ENCODE measurements at places on chromosomes 5 and 9. TPM values are rescaled to one million over a fixed set of nuclear protein-coding genes. Genes with fewer than 3 reads are reported as not detected.

DNA sequence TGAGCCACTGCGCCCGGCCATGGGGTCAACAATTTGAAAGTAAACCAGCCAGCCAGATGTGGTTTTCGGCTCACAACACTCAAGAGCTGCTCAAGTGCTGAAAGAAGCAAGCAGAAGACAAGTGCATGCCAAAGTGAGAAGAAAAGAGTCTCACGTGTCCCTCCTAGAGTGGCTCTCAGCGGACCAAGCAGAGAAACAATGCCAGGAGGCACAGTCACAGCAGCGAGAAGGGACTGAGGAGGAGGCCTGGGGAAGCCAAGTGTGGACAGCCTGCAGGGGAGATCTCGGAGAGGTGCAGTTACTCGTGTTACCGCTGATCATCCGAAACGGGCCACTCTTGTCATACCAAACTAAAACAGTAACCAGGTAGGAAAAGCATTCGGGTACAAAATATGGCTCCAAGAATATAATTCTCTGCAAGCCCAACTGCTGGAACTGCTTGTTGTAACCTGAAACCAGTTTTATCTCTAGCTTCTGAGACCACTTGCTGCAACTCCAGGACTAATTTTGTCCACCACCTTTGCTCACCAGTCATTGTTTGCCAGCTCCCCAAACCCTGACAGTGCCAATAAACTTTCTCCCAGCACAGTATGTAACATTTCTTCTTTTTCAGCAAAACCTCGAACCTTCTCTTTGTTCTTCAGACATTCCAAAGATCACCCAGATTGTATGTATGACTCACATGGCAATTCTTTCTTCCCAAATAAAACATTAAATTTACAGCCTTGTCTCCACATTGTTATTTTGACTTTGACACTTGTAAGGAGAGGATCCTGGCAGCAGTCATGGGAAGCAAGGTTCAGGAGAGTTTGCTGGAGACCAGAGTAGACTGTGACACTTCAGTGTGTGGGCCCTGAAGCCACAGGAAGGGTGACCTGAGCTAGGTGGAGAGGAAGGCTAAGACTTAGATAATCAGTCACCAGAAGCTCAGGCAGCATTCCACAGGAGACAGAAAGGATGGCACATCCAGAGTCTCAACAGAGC is 6.3 kb downstream of the SLC35D2 start:
- peaks cover 27% of the 10 kb centered on the region for H3K4me1 ChIP-seq
- peak; percentile 77 for DNase-seq
- no peaks in the 10 kb centered on the region for H3K27me3 ChIP-seq
- H3K36me3 ChIP-seq = no peaks in the 10 kb centered on the region
- H3K27ac ChIP-seq = peak overlapping the region; percentile 74

DNA sequence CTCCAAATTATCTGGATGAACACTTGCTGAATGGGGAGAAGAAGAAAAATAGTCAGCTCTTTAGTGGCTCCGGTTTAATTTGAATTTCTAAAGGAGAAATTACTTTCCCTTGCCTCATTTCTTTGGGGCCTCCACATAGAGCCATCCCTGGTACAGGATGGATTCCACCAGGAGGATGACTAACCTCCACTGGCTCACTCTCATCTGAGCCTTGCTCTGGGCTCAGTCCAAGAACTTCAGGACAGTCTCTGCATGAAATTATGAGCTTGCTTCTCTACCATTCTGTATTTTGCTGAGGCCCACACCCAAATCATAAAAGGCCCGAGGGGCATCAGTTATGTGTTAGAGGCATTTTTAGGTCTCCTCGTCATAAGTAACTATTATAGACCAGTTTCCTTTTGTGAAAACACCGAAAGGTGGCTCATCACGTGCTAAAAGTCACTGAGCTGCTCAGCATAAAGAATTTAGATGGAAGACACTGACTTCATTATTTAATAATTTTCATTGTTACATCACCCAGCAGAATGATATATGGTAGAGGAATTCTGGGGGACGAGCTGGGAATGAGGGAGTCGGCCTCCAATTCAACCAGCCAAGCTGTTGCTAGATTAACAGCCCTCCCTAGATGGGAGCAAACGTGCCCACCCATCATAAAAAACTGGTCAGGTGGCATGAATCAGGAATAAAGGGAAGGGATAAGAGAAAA is 222.1 kb downstream of the TARS1 start:
- no peaks in the 10 kb centered on the region for H3K27me3 ChIP-seq
- H3K27ac ChIP-seq = no peak overlapping the region
- no peaks in the 10 kb centered on the region for H3K4me1 ChIP-seq

The KCNT1 gene
- 0.25 TPM for polyA plus RNA-seq

DNA sequence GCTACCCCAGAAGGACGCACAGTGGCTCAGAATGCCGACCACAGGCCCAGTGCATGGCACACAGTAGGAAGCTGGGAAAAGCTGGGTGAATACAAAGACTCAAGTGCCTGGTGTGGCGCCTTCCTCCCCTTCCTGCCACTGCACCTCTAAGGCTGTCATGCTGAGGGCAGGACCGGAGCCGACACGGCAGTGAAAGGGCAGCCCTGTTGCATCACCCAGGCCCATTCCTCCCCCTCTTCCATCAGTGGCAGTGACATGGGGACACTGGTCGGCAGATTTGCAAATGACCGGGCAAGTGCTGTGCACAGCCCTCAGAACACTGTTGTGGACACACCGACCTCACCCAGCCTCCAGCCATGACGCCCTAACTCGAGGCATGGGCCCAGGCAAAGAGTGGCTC is 84.0 kb downstream of the STK10 start:
- no peak overlapping the region for H3K27ac ChIP-seq
- DNase-seq = no peak
- H3K27me3 ChIP-seq = no peaks in the 10 kb centered on the region
- H3K4me3 ChIP-seq = no peak overlapping the region
- H3K36me3 ChIP-seq = peaks cover 10% of the 10 kb centered on the region
- peaks cover 5% of the 10 kb centered on the region for H3K4me1 ChIP-seq

The GALNT12 gene
- 45.6 TPM for polyA plus RNA-seq

GRCh38 chr5:73019766-73020165 is 63.9 kb downstream of the FCHO2 start:
- H3K4me1 ChIP-seq = no peaks in the 10 kb centered on the region
- H3K36me3 ChIP-seq = peaks cover 22% of the 10 kb centered on the region
- no peak overlapping the region for H3K4me3 ChIP-seq
- no peaks in the 10 kb centered on the region for H3K27me3 ChIP-seq
- no peak for DNase-seq

DNA sequence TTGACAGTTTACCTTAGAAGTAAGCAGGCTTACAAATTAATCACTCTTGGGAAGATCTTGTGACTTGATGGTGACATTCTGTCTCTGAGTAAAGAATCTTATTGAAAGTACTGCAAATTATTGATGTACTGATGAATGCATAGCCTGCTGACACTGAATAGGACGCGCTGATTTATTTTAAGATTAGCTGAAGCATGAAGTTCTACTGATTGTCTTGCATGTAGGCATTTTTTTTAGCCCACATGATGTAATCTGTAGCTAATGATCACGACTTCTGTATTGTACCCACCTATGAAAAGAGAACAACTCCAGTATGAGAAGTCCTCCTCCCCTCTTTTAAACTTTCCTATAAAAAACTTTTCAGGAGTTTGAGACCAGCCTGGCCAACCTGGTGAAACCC is 28.3 kb upstream of the SPIN1 start:
- no peak overlapping the region for H3K27ac ChIP-seq
- DNase-seq = no peak
- H3K27me3 ChIP-seq = no peaks in the 10 kb centered on the region

- H3K27me3 ChIP-seq = peaks cover 2% of the 10 kb centered on the region
- H3K27ac ChIP-seq = no peak overlapping the region
- no peak overlapping the region for H3K4me3 ChIP-seq
- DNase-seq = no peak
Measured at GRCh38 chr9:136875155-136875554, 9.0 kb upstream of the EDF1 start.

DNA sequence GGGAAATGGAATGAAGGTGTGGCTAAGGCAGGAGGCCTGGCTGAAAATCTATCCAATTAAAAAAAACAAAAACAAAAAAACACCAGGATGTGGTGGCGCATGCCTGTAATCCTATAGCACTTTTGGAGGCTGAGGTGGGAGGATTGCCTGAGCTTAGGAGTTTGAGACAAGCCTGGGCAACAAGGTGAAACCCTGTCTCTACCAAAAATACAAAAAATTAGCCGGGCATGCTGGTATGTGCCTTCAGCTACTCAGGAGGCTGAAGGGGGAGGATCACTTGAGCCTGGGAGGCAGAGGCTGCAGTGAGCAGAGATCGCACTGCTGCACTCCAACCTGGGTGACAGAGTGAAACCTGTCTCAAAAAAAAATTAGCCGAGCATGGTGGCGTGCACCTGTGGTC is 21.1 kb downstream of the GRHPR start:
- H3K27ac ChIP-seq = no peak overlapping the region
- no peak for DNase-seq
- H3K27me3 ChIP-seq = no peaks in the 10 kb centered on the region
- no peak overlapping the region for H3K4me3 ChIP-seq
- H3K36me3 ChIP-seq = peaks cover 49% of the 10 kb centered on the region

- no peak overlapping the region for H3K27ac ChIP-seq
- no peak overlapping the region for H3K4me3 ChIP-seq
- no peak for DNase-seq
- H3K36me3 ChIP-seq = no peaks in the 10 kb centered on the region
Measured at GRCh38 chr9:101054657-101055056, 26.1 kb downstream of the PLPPR1 start.

GRCh38 chr9:136255166-136255538 is 9.5 kb upstream of the QSOX2 start:
- no peak for DNase-seq
- peaks cover 24% of the 10 kb centered on the region for H3K27me3 ChIP-seq
- H3K36me3 ChIP-seq = no peaks in the 10 kb centered on the region
- H3K4me1 ChIP-seq = no peaks in the 10 kb centered on the region
- H3K27ac ChIP-seq = no peak overlapping the region

DNA sequence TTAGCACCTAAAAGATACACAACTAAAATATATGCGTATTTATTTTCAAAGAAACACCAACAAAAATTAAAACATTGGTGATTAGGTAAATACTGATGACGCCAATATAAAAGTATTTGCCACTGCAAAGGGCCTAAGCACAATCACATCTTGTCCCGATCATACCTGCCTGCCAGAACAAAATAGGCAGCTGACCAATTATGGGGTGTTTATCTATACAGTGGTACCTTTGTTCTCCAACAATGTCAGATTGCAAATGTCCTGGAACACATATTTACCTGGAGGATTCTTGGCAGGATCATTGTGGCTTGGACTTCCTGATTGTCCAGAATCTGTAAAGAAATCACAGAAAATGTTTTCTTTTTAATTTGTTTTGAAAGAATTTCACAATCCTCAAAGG is 134.5 kb downstream of the NFIB start:
- H3K36me3 ChIP-seq = no peaks in the 10 kb centered on the region
- DNase-seq = no peak
- no peak overlapping the region for H3K27ac ChIP-seq
- no peak overlapping the region for H3K4me3 ChIP-seq
- H3K27me3 ChIP-seq = no peaks in the 10 kb centered on the region
- no peaks in the 10 kb centered on the region for H3K4me1 ChIP-seq

DNA sequence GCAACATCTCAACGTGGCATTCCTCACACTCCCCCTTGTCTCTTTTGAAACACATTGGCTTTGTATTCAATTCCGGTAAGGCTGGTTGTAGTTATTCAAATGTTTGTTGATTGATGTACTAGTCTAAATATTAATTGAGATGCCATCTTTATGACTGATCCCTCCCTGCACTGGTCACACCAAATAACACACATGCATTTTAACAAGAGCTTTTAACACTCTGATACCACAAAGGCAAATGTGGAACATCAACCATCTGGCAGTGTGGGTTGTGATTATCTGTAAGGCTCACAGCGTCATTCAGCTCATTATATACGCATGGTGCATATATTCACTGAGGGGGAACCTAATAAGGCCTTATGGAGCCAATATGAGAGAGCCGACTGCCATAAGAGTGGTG is 305.0 kb downstream of the TENT4A start:
- no peaks in the 10 kb centered on the region for H3K27me3 ChIP-seq
- no peak overlapping the region for H3K27ac ChIP-seq
- no peaks in the 10 kb centered on the region for H3K4me1 ChIP-seq

- DNase-seq = peak; percentile 23
- H3K4me3 ChIP-seq = no peak overlapping the region
- H3K36me3 ChIP-seq = no peaks in the 10 kb centered on the region
- peak overlapping the region; percentile 64 for H3K27ac ChIP-seq
- peaks cover 12% of the 10 kb centered on the region for H3K4me1 ChIP-seq
- no peaks in the 10 kb centered on the region for H3K27me3 ChIP-seq
Measured at GRCh38 chr9:105127863-105128220, 116.6 kb upstream of the SLC44A1 start.

The SLC27A6 gene
- 3.3 TPM for polyA plus RNA-seq

- no peaks in the 10 kb centered on the region for H3K36me3 ChIP-seq
- no peaks in the 10 kb centered on the region for H3K27me3 ChIP-seq
- no peaks in the 10 kb centered on the region for H3K4me1 ChIP-seq
- no peak overlapping the region for H3K4me3 ChIP-seq
- DNase-seq = no peak
Measured at GRCh38 chr9:68585034-68585761, 44.5 kb upstream of the TMEM252 start.
